ENCODE measurements at places on chromosomes 5 and 9.

- no peak for DNase-seq
Measured at GRCh38 chr5:105836887-105837286, 1833.8 kb downstream of the EFNA5 start.

GRCh38 chr9:13110766-13111417, 168.6 kb downstream of the MPDZ start:
- peak; percentile 55 for DNase-seq

DNA sequence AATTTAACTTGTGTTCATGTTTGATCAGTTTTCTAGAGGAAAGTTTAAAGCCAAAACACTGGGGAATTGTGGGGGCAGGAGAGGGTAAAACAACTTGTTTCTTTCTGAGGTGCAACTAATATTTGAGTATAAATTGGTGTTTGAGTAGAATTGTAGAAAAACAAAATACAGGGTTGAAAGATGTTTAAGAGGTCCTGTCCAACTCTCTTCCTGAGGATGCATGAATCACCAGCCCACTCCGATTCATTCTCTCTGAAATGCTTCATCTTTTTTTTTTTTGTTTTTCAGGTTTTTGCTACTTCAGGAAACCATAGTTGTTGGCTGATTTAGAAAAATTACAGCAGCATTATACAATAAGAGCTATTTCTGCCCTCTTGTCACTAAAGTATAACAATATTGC, 42.4 kb upstream of the TMC1 start:
- DNase-seq, result no peak

DNA sequence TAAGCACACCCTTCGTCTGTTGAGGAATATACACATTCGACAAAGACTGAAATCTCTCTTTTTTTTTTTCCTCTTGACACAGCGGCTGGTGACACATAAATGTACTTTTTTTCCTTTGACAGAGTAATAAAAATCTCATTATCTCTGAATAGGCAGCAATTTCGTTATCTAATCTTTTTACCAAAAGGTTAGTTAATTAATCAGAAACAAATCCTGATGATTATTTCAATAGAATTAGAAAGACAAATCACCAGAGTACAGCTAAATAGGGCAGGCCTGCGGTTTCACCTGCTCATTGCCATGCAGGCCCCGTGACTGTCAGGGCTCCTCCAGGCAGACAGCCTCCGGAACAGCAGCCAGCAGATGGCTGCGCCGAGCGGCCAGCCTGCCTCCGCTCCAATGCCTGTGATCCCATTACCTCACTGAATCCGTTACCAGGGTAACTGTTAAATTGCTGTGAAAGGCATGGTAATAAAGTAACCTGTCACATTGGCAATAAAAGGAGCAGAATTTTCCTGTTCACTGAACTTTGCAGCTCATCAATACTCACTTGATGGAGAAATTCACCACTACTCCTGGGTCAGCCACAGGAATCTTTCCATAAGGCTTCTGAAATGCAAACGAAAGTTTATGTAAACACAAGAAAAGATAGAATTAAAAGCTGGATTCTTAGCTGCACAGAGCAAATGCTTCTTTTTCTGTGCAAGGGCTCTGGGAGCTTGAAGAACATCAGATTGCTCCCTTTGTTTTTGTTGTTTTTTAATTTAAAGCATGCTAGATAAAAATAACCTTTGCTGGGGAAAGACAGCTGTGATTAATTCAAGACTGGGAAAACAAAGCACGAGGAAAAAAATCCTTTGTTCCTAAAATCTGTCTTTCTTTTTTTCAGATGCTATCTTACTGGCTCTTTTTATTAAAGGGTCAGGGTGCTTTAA, 666.4 kb upstream of the ZNF608 start:
- peak; percentile 96 for DNase-seq

DNA sequence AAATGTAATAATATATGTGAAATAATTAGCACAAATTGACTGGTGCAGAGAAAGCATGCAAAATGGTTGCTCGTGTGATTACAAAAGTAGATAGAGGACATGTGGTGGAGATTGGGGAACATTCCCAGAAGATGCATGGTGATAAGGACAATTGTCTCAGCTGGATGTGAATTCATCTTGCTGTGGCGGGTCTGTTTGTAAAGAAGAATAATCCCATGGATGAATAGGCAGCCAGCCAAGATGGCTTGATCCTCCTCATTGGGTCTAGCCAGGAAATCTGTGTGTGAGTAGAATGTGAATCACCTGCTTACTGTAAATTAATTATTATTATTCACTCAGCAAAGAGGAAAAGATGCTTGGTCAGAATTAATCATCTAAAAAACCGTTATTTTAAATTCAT, 12.6 kb upstream of the DPYSL3 start:
- no peak for DNase-seq

- peak; percentile 47 for DNase-seq
Measured at GRCh38 chr9:133701981-133702797, 36.0 kb downstream of the SARDH start.

GRCh38 chr5:127096328-127096993, 23.2 kb upstream of the C5orf63 start:
- DNase-seq, result no peak

DNA sequence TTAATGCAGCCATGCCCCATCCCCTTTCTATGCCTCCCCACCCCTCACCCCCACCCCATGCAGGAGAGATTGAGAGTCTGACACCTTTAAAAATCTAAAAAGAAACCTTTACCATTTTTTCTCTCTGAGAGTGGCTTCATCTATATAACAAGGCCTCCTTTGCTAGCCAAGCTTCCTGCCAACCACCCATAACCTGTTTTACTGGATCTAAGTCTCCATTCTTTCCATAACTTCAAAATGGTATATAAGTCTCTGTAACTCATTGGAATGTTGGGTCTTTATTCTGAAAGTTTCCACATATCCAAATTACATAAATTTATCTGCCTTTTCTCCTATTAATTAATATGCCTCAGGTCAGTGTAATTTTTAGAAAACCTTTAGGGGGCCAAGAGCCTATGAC, 1174.0 kb downstream of the MAT2B start:
- DNase-seq, result no peak

Measured in Ammon's horn (tissue), 1 donor.